ENCODE measurements at places on chromosomes 5 and 9.

GRCh38 chr5:43075319-43076293 lies 35.5 kb upstream of the ANXA2R start:
- DNase-seq: peak; percentile 53

- peak; percentile 80 for DNase-seq
These were observed 720 bp downstream of the TUSC1 start for GRCh38 chr9:25677301-25678146.

DNA sequence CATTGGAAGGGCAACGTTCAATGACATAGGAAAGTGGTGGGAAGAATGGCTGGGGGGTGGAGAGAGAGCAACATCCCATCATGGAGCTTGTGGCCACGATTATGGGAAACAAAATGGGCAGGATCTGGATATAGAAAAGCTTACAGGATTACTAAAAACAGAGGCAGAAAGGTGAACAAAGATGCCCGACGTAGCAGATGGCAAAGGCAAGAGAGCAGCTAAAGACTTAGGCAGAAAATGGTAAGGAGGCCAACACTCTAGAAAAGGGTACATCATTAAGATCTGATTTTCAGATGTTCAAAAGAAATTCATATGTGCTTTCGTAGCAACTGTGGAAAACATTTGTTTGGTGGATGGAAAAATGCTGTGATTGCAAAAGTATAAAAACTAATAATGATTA lies 102.5 kb downstream of the OTULIN start:
- DNase-seq: no peak

GRCh38 chr9:136289651-136290507 lies 14.0 kb downstream of the CCDC187 start:
- no peak for DNase-seq

GRCh38 chr9:73541923-73542322 lies 390.3 kb downstream of the ANXA1 start:
- DNase-seq: no peak

DNA sequence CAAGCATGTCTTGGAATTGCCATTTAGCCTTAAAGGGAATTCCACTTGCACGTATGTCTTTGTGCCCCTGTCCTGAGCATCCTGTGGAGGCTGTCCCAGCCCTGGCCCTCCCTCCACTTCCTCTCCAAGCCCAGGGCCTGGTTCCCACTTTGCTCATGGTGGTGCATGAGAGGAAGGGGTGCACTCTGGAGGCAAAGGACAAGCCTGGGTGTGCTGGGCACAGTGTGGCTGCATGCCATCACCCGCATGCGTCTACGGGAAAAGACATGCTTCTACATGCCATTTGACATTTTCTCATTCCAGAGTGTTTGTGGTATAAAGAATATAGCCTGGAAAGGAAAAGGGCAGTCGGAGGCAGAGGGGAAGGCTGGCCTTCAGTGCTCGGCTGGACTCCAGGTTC lies 7.2 kb upstream of the IRX2 start:
- no peak for DNase-seq

GRCh38 chr9:81530846-81531245 lies 158.5 kb downstream of the TLE1 start:
- DNase-seq: no peak

- peak; percentile 51 for DNase-seq
These were observed 17.5 kb downstream of the ADRA1B start for GRCh38 chr5:159933531-159934485.

- DNase-seq: peak; percentile 38
These were observed 112.8 kb downstream of the ARHGAP26 start for GRCh38 chr5:142883025-142883424.

GRCh38 chr5:118611332-118611945 lies 376.9 kb downstream of the DTWD2 start:
- peak; percentile 41 for DNase-seq

DNA sequence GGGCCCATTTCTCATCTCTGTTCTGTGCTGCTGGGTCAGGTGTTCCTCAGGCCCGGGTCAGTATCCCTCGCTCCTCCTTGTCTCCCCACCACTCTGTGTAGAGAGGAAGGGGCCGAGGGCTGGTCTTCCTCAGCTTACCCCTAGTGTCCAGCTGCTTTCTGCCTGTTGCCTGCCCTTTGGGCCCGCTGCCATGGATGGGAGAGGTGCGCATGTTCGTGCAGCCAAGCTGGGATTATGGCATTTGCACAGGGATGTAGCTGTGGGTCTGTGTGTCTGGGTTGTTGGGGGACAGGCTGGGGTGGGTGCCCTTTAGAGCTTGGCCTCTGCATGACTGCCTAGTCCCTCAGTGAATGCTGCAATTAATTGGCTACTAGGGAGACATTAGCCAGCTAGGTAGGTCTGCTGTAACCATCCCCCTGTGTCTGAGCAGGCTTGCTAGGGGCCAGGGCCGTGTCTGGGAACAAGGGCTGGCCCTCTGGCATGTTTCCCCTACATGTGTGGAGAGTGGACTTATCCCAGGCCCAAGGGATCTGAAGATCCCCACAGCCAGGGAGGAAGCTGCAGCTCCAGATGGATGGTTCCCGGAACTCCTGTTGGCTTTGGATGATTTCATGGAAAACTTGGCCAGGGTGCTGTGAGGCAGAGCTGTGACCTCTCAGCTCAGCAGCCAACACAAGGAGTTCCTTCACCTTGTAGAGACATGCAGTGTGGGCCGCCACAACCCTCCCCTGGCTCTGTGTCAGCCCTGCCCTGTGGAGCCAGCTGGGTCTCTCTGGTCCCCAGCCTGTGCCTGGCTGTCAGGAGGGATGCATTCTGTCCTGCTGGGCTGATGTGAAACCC lies 161.9 kb downstream of the MACROH2A1 start:
- no peak for DNase-seq

- DNase-seq: peak; percentile 33
These were observed 66.7 kb downstream of the PSD2 start for GRCh38 chr5:139862313-139862712.

- DNase-seq: no peak
These were observed 105.8 kb downstream of the ISL1 start for GRCh38 chr5:51488803-51489642.

GRCh38 chr5:35762368-35762767 lies 94.3 kb upstream of the IL7R start:
- DNase-seq: no peak

- DNase-seq: peak; percentile 41
These were observed at the start of gene FAM163B for GRCh38 chr9:133609311-133610098. FAM163B (minus strand) TSS chr9:133609389; CDS start chr9:133580223, 29,166 bp downstream.

GRCh38 chr5:142864290-142865260 lies 94.4 kb downstream of the ARHGAP26 start:
- no peak for DNase-seq

Data from fibroblast of skin of right biceps (primary cell).